GM13976 (cell line): ENCODE measurements at places on chromosomes 1 and 21.

- no peak for DNase-seq
Measured at GRCh38 chr1:72023063-72023930, 259.0 kb downstream of the NEGR1 start.

DNA sequence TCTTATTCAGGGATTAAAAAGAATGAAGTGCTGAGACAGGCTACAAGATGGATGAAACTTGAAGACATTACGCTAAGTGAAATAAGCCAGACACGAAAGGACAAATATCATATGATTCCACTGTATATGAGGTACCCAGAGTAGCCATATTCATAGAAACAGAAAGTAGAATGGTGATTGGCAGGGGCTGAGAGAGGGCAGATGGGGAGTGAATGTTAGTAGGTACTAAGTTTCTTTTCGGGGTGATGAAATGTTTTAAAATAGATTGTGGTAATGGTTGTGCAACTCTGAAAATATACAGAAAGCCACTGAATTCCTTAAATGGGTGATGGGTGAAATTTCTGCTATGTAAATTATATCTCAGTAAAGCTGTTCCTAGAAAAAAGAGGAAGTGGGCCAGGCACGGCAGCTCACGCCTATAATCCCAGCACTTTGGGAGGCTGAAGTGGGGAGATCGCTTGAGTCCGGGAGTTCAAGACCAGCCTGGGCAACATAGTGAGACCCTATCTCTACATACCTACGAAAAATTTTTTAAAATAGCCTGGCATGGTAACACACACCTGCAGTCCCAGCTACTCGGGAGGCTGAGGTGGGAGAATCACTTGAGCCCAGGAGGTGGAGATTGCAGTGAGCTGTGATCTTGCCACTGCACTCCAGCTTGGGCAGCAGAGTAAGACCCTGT is 15.9 kb downstream of the SLC27A3 start:
- peak; percentile 85 for DNase-seq

DNA sequence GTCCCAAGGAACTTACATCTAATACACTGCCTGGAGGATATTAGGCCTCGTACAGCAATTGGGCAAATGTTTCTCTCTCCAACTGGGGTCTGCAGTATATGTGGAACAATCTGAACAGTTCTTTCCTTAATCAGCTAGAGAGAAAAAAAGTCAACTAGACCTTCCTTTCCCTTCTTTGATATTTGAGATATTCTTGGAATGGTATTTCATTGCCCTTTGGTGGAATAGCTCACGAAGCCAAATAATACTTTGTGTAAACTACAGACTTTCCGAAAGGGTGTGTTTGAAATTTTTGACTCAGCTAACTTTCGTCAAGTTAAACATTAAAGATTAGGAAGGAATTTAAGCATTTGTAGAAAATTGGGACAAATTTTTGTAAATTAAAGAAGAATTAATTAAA is 425.6 kb downstream of the RWDD3 start:
- no peak for DNase-seq

DNA sequence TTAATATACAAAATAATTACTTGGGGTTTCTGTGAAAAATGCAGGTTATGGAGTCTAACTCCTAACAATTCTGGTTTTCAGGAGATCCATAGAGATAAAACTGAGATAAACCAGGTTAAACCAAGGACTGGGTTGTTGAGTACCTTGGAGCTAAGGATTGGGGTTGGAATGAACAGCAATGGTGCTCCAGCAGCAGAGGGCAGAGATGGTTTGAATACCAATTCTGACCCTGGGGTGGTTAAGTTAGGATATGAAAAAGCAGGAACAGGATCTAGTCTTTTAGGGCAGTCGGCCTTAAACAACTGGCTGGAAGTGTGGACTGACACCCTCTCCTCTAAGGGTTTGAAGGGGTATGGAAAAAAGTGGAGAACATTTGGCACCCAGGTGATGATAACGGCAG is 53.0 kb downstream of the UROD start:
- DNase-seq = no peak

- DNase-seq = no peak
Measured at GRCh38 chr1:156119503-156120209, 5.1 kb downstream of the LMNA start.

- no peak for DNase-seq
Measured at GRCh38 chr1:241355311-241356010, 1.5 kb downstream of the RGS7 start.

DNA sequence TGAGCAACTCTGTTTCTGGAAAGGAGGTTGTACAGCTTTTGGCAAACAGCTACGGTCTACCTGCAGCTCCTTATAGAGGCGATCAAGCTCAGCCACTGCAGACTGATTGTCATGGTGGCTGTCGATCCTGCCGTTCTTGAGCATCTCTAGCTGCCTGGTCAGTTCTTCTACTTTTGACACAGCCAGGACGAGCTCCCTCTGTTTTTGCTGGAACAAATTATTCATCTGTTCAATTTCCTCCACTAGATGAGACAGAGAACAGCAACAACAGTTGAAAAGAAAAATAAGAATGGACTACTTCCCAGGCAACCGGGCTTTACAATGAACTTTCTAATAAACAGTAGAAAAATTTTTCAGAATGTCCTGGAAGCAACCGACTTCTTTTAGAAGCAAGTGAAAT is 42.5 kb downstream of the TP53BP2 start:
- DNase-seq = no peak

DNA sequence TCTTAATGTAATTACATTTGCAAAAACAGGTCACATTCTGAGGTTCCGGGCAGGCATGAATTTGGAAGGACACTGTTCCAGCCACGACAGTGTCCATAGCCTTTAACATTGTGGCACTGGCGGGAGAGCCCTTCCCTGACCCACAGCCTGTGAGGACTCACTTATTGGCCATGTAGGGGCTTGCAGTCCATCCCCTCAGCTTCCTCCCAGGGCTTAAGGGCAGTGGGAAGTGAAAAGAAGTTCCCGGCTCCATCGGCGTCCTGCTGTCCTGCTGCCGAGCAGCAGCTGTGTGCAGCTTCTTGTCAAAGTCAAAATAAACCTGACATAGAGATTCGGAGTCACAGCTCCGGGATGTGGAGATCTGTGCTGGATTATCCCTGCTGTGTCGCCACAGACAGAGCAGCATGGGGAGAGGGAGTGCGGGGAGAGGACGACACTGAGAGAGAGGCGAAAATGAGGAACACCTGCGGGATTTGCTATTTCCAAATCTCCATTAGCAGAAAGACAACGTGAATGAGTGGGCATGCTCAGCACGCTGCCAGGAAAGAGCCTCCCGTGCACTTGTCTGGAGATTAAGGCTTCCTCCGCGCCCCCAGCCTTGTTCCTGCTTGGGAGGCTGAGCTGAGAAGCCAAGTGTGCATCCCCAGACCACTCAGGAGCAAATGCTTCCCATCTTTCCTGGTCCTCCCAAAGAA is 260.3 kb downstream of the ASTN1 start:
- DNase-seq = no peak

- no peak for DNase-seq
Measured at GRCh38 chr1:64537942-64538341, 68.0 kb downstream of the CACHD1 start.

- no peak for DNase-seq
Measured at GRCh38 chr21:31142600-31142999, 104.3 kb upstream of the KRTAP19-8 start.

DNA sequence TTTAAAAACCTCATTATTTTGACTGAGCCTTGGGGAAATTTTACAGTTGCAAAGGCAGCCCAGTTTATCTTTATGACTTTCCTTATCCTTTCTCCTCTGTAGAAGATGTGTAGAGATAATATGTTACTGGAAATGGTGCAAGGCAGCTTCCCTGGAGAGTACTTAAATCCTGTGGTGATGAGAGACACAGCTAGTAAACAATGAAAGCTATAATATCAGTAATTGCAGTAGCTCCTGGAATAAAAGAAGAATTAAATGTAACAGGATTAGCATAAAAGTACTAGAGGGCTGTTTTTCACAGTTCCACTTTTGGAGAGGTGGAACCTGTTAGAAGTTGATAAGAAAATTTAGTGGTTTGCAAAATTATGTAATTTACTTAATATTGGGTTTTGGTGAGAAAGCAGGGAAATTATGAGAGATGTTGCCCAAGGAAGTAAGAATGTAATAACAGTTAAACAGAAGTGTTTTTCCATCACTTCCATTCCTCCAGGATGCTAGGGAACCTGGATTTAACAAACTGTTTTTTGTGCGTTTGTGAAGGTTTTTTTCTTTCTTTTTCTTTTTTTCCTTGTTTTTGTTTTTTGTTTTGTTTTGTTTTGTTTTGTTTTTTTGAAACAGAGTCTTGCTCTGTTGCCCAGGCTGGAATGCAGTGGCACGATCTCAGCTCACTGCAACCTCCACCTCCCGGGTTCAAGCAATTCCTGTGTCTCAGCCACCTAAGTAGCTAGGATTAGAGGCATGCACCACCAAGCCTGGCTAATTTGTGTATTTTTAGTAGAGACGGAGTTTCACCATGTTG is 15.7 kb upstream of the EDEM3 start:
- DNase-seq = no peak

- peak; percentile 79 for DNase-seq
Measured at GRCh38 chr1:16012590-16013219, 5.1 kb downstream of the HSPB7 start.

DNA sequence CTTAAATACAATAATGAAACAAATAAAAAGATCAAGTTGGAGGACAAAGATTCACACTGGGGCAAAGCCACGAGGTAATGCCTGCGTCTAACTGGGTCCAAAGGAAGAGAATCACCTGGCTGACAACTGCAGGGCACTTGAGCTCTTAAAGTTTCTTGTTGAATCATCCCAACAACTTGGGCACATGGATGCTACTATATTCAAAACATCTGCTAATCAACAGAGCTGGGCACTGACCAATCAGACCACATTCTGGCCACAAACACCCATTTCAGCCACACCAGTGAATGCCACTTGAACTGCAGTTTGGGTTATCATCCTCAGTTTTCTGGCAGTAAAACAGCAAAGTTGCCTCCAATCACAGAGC is 51.0 kb downstream of the ABCA4 start:
- DNase-seq = no peak

- peak; percentile 47 for DNase-seq
Measured at GRCh38 chr1:153842006-153842471, 66.8 kb downstream of the SLC27A3 start.

- no peak for DNase-seq
Measured at GRCh38 chr1:100793659-100794058, 74.1 kb downstream of the VCAM1 start.

GRCh38 chr1:207861442-207862177 is 49.3 kb downstream of the CD34 start:
- no peak for DNase-seq

DNA sequence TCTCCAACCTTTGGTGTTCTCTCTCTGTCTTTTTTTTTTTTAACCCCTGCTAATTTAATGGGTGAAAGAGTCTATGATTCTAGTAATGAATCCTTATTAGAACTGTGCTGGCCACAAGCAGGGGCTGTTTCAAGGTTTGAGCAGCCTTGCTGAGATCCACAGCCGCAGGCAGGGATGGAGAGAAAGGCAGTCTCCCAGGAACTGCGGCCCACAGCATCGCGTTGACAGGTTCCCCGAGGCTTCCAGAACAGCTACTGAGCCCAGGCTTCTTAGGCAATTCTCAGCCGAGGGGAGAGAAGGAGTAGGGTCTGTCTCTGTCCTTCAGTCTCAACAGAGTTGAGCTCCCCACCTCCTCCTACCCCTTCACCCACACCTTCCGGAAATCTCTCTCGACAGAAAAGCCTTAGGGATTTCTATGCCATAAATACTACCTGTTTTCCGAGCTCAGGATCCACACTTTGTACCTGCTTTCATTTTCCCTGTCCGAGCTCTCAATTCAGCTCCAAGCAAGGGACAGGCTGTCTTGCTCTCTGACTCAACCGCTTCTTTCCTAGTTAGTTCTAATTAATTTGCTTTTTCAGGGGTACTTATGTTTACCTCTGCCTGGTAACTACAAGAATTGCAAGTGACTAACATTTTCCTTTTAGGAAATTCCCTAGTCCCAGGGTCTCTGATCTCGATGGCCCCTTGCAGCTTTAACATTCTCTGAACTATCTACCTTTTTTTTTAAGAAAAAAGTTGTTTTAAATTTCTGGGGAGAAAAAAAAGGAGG is 6.7 kb upstream of the CASZ1 start:
- DNase-seq = no peak

DNA sequence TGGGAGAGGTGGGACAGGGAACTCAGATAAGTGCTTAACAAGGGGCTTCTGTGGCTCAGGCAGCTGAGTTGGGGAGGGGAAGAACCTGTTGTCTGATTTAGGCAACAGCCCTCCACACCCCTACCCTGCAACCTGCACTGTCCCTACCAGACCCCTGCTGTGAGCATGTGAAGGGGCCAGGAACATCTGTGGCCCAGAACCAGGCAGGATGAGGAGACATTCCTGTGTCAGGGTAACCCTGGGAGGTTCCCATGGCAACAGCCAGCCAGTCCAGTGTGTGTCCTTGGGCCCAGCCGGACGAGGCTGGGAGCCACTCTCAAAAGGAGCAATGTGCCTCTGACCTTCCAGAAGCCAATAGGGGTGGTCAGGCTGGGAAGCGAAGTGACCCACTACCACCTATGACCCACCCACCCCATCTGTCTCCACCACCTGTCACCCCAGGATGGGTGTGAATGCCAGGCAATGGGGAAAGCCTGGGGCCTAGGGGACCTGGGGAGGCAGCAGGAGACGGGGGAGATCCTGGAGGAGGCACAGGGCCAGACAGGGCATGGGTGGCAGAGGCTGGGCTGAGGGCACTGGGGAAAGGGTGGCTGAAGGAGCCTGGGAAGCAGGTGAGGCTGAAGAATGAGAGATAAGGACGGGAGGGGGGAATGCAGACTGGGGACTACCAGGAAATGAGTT is 5.0 kb upstream of the PMVK start:
- no peak for DNase-seq

GRCh38 chr1:38826262-38826661 is 33.3 kb downstream of the RRAGC start:
- no peak for DNase-seq

- DNase-seq = no peak
Measured at GRCh38 chr1:227735539-227736285, 477 bp downstream of the SNAP47 start.

DNA sequence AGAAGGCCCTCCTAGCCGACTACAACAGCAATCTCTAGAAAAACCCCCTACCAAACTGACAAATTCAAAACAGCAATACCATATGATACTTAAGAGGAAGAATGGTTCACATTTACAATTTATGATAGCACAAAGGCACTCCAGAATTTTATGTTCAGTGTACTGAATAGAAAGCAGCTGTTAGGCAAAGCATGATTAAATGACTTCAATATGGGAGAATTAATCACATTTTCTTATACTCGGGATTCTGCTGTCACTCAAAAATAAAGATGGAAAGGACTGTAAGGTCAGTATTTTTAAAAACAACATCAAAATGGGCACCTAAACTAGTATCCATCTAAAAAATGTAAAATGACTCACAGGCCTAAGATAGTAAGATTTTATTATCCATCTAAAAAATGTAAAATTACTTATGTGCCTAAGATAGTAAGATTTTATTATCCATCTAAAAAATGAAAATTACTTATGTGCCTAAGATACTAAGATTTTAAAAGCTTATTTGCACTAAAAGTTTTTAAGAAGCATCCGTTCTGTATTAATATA is 198.5 kb downstream of the SMYD3 start:
- no peak for DNase-seq

GRCh38 chr1:110293601-110294104 is 45.5 kb upstream of the RBM15 start:
- no peak for DNase-seq
